ENCODE measurements at places on chromosomes 4 and X.
A peak's percentile ranks its signal among the peaks of the same experiment; 100 is the strongest.

- DNase-seq = peak; percentile 92
Measured at GRCh38 chrX:46647251-46647650, 73.7 kb downstream of the CHST7 start.

DNA sequence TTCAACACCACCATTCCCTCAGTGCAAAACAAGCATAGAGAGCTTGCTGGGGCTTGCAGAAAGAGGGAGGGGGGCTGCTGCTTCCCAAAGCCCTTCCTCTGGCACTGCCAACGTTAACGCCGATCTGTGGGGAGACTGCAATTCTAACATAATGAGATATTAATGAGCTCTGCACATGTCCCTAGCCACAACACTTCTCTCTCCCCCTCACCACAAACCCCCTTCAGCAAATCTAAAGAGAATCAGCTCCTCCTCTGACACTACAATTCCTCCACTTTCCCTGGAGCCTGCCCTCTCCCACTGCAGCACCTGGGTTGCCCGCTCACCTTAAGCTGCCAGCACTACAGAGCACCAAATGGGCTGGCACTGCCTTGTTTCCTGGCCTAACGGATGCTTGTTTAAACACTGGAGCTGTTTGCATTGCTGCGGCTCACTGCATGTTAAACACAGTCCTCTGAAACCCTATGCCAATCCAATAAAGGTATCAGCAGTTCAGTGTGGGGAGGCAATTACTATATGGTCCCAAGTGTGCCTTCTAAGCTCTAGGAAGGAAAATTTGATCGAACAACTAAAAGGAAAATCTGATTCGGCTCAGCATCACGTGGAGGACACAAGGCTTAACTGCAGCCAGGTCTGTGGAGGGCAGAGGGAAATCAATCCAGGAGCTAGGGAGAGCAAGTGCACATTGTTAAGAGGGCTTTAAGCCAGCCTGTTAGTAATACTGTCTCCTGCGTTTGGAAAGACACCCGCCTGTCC lies 232.4 kb downstream of the MAML3 start:
- no peak for DNase-seq

DNA sequence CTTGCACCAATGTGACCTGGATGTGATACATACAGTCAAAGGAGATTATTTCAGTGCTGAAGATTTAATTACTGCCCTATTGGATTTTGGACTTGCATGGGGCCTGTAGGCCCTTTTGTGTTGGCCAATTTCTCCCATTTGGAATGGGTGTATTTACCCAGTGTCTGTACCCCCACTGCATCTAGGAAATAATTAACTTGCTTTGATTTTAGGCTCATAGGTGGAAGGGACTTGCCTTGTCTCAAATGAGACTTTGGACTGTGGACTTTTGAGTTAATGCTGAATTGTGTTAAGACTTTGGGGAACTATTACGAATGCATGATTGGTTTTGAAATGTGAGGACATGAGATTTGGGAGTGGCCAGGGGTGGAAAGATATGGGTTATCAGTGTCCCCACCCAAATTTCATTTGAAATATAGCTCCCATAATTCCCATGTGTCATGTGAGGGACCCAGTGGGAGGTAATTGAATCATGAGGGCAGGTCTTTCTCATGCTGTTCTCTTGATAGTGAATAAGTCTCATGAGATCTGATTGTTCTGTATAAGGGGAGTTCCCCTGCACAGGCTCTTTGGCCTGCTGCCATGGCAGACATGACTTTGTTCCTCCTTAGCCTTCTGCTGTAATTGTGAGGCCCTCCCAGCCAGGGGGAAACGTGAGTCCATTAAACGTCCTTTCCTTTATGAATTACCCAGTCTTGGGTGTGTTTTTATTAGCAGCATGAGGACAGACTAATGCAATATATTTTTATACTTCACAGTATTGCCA lies 362.2 kb upstream of the SPANXN4 start:
- no peak for DNase-seq

- no peak for DNase-seq
Measured at GRCh38 chr4:10740891-10741620, 56.5 kb upstream of the CLNK start.

DNA sequence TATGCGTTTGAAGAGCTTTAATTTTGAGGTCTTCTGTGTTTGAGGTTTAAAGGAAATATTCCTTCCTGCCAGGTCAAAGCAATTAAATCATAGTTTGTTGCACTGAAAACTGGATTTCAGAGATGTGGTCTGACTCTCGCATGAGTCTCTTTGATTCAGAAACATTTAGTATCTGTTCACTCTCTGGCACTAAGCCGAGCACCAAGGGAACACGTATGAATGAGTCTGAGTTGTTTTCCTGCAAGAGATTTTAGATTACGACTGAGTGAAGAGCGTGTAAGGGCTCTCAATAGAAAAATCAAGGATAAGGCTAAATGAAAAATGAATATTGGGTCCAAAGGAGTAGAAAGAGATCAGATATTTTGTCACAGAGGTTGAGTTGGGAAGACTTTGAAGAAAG lies 875.4 kb upstream of the PRKX start:
- DNase-seq = no peak

GRCh38 chr4:5370286-5370685 lies 319.0 kb downstream of the STK32B start:
- DNase-seq = no peak

GRCh38 chrX:55357236-55357635 lies 92.5 kb upstream of the PAGE3 start:
- DNase-seq = no peak

DNA sequence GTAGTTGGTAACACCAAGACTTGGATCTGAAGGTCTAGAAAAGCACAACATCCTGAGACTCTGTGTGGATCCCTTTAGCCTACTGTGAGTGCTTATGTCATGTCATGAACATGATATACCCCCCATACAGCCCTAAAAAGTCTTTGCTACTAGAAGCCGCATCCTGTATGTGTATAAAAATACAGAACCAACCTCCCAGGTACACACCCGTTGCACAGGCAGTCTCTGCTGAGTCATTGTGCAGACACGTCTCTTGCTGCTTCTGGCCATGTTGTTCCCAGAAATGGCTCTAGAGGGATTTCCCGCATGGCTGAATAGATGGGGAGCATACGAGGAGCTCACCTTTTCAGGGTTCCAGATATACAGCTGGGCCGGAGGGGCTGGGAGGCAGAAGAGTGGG lies 93.3 kb downstream of the MAMLD1 start:
- DNase-seq = no peak

DNA sequence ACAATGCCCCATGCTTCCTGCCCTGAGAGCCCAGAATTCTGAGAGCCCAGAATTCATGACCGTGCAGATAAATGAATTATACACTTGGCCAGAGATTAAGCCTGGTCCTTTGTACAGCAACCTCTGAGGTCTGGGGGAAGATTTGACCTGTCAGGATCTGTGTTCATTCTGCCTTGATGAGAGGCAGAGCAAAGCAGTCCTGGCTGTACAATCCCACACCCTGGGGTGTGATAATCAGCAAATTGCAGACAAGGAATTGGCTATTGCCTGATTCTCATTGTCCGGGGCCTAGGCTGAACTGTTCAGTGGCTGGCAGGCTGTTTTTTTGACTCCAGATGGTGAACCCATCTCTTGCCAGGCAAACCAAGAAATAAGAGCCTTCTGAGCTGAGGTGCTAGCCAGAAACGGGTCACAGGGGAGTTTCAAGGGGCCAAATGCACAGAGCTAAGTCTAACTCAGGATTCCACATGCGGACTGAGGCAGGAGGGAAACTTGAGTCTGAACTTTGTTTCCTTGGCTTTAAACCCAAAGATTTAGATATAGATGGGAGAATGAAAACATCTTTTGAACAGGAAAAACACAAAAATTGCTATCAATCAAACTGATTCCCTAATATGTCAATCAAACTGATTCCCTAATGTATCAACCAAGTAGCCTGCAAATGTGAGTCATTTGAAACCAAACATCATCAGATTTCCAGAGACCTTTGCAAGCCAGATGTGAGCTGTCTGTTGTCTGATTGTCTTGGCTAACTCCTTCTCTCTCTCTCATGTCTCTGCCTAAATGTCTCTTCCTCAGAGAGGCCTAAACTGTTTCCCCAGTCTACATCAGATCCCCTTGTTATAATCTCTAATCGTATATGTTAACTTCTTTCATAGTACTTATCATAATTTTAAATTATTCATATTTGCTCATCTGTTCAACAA lies 159.3 kb downstream of the ATG4A start:
- peak; percentile 69 for DNase-seq

DNA sequence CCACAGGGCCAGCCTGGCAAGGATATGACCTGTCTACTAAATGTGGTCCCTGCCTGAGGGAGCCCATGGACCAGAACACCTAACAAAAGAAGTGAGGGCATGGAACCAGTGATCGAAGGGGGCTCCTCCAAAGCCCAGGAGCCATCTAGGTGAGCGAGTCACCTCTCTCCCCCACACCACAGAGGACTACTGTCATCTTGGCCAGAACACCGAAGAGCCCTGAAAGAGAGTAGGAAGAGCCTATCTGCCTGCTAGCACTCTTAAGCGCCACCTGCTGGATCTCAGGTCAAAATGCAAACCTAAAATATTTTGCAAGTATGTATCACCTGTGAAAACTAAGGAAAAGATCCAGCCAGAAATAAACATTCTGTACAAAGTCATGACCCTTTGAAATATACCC lies 137.9 kb upstream of the ZXDB start:
- DNase-seq = peak; percentile 34

DNA sequence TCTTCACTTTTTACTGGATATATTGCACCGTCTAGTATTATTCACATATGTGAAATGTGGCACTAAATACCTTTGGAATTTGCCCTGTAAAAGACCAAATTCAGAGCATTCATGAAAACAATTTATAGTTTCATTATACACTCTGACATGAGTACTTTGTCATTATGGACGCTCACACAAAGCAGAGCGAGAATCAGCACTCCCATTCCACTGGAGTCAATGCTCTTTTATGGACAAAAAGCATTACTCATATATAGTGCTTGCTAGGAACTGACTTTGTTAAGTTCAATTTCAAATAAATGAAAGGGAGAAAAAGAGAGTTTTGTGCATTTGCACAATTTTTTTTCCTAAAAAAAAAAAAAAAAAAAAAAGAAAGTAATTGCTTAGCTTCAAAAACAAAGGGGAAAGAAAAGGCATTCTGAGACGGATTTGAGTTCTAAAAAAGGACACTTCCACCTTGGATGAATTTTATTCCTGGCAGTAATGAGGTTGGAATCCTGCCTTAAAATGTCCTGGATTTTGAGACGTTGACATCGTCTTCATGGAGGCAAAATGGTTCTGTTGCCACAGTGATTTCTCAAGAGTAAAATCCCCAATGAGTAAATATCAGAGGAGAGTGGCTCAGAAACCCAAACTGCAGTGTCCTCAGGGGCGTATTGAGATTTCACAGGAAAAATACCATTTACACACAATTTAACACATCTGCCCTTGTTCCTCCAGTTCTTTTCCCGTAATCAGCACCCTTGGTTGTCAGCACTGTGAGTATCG lies 34.8 kb downstream of the CCDC149 start:
- no peak for DNase-seq
